ENCODE measurements at places on chromosomes 3 and 15.
A peak's percentile ranks its signal among the peaks of the same experiment; 100 is the strongest.

DNA sequence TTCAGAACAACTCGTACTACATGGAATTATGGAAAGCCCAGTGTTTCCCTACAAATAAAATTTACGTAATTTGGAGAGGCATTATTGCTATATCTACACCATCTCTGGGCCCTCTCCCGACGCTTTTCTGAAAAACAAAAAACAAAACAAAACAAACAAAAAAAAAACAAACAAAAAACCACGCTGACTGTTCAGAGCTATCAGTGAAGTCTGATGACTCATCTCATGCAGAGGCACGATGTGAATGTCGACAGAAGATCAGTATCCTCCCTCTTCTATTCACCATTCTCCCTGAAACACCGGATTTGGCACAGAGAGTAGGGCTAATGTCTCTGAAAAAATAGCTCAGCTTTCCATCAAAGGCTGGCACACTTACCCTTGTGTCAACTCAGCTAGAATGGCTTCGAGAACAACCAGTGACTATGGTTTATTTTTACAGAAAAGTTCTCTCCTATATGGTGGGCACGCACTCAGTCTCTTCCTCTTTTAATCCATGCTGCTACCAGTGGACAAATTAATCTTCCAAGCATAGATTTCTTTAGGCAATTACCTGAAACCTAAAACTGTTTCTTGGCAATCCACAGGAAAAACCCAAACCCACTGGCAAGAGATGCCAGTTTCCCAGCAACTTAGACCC lies 1.5 kb downstream of the CRBN start:
- DNase-seq, result no peak
- no peak overlapping the region for H3K27ac ChIP-seq
- H3K4me1 ChIP-seq, result peaks cover 14% of the 10 kb centered on the region
- no peak overlapping the region for H3K4me3 ChIP-seq
- no peaks in the 10 kb centered on the region for H3K27me3 ChIP-seq

DNA sequence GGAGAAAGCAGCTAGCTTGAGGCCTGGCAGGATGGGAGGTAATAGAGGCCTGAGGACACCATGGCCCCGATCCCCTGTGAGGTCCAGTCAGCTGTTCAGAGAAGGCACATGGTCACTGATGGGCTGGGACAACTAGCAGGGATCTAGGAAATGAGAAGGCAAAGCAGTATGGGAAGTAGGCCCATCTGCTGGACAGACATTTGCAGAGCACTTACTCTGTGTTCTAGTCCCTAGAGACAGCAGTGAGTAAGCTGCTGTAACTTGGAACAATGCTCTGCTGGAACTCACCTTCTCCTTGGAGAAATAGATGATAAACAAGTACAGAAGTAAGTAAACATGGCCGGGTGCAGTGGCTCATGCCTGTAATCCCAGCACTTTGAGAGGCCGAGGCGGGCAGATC lies 7.1 kb downstream of the ECE2 start:
- H3K27ac ChIP-seq, result no peak overlapping the region
- no peaks in the 10 kb centered on the region for H3K4me1 ChIP-seq
- no peak overlapping the region for H3K4me3 ChIP-seq
- peaks cover 6% of the 10 kb centered on the region for H3K27me3 ChIP-seq
- no peaks in the 10 kb centered on the region for H3K36me3 ChIP-seq
- no peak for DNase-seq

GRCh38 chr15:45704329-45705249 lies 69.8 kb downstream of the SQOR start:
- H3K27ac ChIP-seq, result no peak overlapping the region
- no peaks in the 10 kb centered on the region for H3K36me3 ChIP-seq
- peak overlapping the region; percentile 34 for H3K4me3 ChIP-seq
- no peak for DNase-seq
- H3K4me1 ChIP-seq, result peaks cover 10% of the 10 kb centered on the region

DNA sequence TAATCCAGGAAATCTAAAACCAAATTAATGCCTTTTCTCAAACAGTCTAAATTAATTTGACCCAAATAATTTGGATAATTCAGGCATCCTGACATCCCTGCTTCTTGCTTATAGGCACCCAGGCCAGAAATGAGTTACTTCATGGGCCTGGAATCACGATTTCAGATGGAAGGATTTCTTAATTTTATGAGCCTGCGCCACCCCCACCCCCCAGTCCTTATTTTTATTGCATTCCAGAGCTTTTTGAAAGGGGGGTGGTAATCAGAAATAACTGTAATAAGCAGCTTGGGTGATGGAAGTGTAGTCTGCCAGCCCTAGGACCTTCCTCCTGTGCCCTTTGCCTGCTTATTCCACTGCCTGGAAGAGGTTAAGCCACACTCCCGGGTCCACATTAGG lies 1.3 kb downstream of the AP2M1 start:
- no peak for DNase-seq
- H3K36me3 ChIP-seq, result peaks cover 73% of the 10 kb centered on the region
- peak overlapping the region; percentile 88 for H3K4me3 ChIP-seq
- no peaks in the 10 kb centered on the region for H3K27me3 ChIP-seq
- peak overlapping the region; percentile 66 for H3K27ac ChIP-seq

GRCh38 chr3:138600100-138600745 lies 6.2 kb upstream of the CEP70 start:
- H3K4me3 ChIP-seq, result no peak overlapping the region
- no peak for DNase-seq
- no peaks in the 10 kb centered on the region for H3K36me3 ChIP-seq
- H3K4me1 ChIP-seq, result no peaks in the 10 kb centered on the region
- no peak overlapping the region for H3K27ac ChIP-seq
- no peaks in the 10 kb centered on the region for H3K27me3 ChIP-seq

- H3K27me3 ChIP-seq, result no peaks in the 10 kb centered on the region
- H3K36me3 ChIP-seq, result peaks cover 35% of the 10 kb centered on the region
- H3K27ac ChIP-seq, result peak overlapping the region; percentile 45
- H3K4me1 ChIP-seq, result peaks cover 16% of the 10 kb centered on the region
- no peak overlapping the region for H3K4me3 ChIP-seq
Observed at GRCh38 chr3:30680789-30681648, 74.6 kb downstream of the TGFBR2 start.

- H3K36me3 ChIP-seq, result no peaks in the 10 kb centered on the region
- H3K27ac ChIP-seq, result no peak overlapping the region
- H3K4me1 ChIP-seq, result peaks cover 52% of the 10 kb centered on the region
- H3K4me3 ChIP-seq, result no peak overlapping the region
Observed at GRCh38 chr3:141655801-141656200, 82.3 kb upstream of the RNF7 start.

DNA sequence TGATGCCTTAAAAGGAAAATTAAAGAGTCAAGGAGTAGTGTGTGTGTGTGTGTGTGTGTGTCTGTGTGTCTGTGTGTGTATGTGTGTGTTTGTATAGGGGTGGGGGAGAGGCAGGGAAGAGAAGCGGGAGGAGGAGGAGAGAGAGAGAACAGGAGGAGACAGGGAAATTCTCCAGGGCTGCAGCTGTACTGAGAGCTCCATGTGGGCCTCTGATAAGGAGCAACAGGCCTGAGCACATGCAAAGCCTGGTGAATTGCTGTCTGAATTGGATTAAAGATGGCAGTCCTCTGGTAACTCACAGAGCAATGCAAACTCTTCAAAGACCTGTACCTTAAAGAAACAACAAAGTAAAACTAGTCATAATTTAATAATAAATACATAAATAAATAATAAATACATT lies 70.6 kb downstream of the SEMA6D start:
- H3K36me3 ChIP-seq, result no peaks in the 10 kb centered on the region
- H3K4me1 ChIP-seq, result peaks cover 16% of the 10 kb centered on the region
- H3K27ac ChIP-seq, result no peak overlapping the region
- H3K27me3 ChIP-seq, result no peaks in the 10 kb centered on the region
- H3K4me3 ChIP-seq, result no peak overlapping the region

- H3K27ac ChIP-seq, result no peak overlapping the region
- no peaks in the 10 kb centered on the region for H3K36me3 ChIP-seq
- DNase-seq, result no peak
- H3K27me3 ChIP-seq, result no peaks in the 10 kb centered on the region
- no peak overlapping the region for H3K4me3 ChIP-seq
- H3K4me1 ChIP-seq, result no peaks in the 10 kb centered on the region
Observed at GRCh38 chr15:86247249-86247955, 167.7 kb downstream of the AGBL1 start.

DNA sequence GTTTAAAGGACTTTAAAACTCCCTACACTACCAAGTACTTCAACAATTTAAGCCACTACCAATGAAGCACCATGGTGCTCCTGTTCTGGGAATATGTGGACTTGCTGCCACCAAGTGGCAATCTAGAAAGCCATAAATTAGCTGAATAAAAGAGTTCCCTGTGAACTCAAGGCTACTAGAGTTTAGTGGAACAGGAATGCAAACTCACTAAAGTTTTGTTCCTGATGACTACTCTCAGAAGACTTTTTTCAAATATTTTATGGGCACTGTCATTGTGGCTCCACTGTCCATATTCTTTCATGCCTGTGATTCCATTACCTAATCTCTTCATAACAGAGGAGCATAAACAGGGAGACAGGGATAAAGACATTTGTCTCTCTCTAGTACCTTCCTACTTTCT lies 63.9 kb downstream of the TMCC1 start:
- no peak overlapping the region for H3K4me3 ChIP-seq
- peak; percentile 67 for DNase-seq
- H3K4me1 ChIP-seq, result peaks cover 36% of the 10 kb centered on the region
- peak overlapping the region; percentile 86 for H3K27ac ChIP-seq

GRCh38 chr3:135199137-135199536 lies 404.1 kb downstream of the EPHB1 start:
- no peaks in the 10 kb centered on the region for H3K4me1 ChIP-seq
- H3K4me3 ChIP-seq, result no peak overlapping the region
